ENCODE measurements at places on chromosomes 4 and X. TPM values are rescaled to one million over a fixed set of nuclear protein-coding genes. Genes with fewer than 3 reads are reported as not detected.

Gene ADGRL3
- total RNA-seq, result not detected

Gene CENPVL1
- total RNA-seq, result not detected

Gene HSPA4L
- 0.27 TPM for total RNA-seq

Gene DOK7
- total RNA-seq, result not detected

Gene ATP2B3
- total RNA-seq, result not detected

Gene SLITRK4
- not detected for total RNA-seq

Gene SPARCL1
- total RNA-seq, result not detected

Gene GLUD2
- total RNA-seq, result 0.32 TPM

DNA sequence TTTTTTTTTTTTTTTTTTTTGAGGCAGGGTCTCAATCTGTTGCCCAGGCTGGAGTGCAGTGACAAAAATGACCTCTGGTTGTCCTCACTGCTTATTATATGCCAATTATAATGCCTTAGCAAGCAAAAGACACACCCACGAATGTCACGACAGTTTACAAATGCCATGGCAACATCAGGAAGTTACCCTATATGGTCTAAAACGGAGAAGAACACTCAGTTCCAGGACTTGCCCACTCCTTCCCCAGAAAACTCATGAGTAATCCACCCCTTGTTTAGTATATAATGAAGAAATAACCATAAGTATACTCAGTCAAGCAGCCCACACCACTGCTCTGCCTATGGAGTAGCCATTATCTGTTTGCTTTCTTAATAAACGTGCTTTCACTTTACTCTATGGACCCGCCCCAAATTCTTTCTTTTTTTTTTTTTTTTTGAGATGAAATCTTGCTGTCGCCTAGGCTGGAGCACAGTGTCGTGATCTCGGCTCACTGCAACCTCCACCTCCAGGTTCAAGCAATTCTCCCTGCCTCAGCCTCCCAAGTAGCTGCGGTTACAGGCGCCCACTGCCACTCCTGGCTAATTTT is 106.2 kb downstream of the SMIM20 start:
- no peak overlapping the region for H3K27ac ChIP-seq
- H3K4me3 ChIP-seq, result no peak overlapping the region
- H3K4me1 ChIP-seq, result no peaks in the 10 kb centered on the region

- no peaks in the 10 kb centered on the region for H3K4me1 ChIP-seq
- H3K36me3 ChIP-seq, result no peaks in the 10 kb centered on the region
- H3K27me3 ChIP-seq, result no peaks in the 10 kb centered on the region
- H3K27ac ChIP-seq, result no peak overlapping the region
Observed at GRCh38 chrX:11499076-11500044, 166.4 kb downstream of the ARHGAP6 start.

- DNase-seq, result no peak
- H3K4me1 ChIP-seq, result no peaks in the 10 kb centered on the region
- no peak overlapping the region for H3K4me3 ChIP-seq
Observed at GRCh38 chr4:25592736-25593135, 62.9 kb upstream of the SLC34A2 start.

DNA sequence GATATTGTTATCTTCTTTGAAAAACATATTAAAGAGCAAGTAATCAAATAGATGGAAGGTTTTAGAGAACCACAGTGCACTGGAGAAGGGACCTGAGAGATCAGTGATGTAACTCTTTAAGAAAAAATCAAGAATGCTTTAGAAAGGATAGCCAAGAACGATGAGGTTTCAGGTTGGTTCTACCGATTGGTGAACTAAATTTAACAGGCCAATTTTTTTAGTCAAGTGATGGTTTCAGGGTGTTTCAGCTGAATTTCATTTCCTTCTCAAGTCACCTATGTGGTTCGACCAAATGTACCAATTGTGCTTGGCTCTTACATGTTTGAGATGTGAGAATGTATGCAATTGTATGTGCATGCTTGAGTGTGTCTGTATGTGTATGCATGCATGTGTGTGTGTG is 26.5 kb downstream of the HS3ST1 start:
- no peaks in the 10 kb centered on the region for H3K4me1 ChIP-seq
- no peaks in the 10 kb centered on the region for H3K36me3 ChIP-seq
- H3K4me3 ChIP-seq, result no peak overlapping the region
- no peak for DNase-seq
- H3K27ac ChIP-seq, result no peak overlapping the region

- no peak overlapping the region for H3K4me3 ChIP-seq
- H3K36me3 ChIP-seq, result no peaks in the 10 kb centered on the region
- no peaks in the 10 kb centered on the region for H3K4me1 ChIP-seq
- peaks cover 4% of the 10 kb centered on the region for H3K27me3 ChIP-seq
- peak; percentile 19 for DNase-seq
- H3K27ac ChIP-seq, result no peak overlapping the region
Observed at GRCh38 chr4:157978680-157979361, 194.0 kb downstream of the GASK1B start.

GRCh38 chr4:8200302-8200975 is 1.3 kb downstream of the SH3TC1 start:
- H3K27me3 ChIP-seq, result no peaks in the 10 kb centered on the region
- H3K36me3 ChIP-seq, result no peaks in the 10 kb centered on the region
- H3K4me3 ChIP-seq, result peak overlapping the region; percentile 77
- peak; percentile 26 for DNase-seq
- H3K4me1 ChIP-seq, result peaks cover 39% of the 10 kb centered on the region

GRCh38 chr4:97317201-97317600 is 826.1 kb downstream of the STPG2 start:
- no peak overlapping the region for H3K4me3 ChIP-seq
- no peaks in the 10 kb centered on the region for H3K27me3 ChIP-seq
- DNase-seq, result no peak
- H3K36me3 ChIP-seq, result no peaks in the 10 kb centered on the region
- no peak overlapping the region for H3K27ac ChIP-seq

DNA sequence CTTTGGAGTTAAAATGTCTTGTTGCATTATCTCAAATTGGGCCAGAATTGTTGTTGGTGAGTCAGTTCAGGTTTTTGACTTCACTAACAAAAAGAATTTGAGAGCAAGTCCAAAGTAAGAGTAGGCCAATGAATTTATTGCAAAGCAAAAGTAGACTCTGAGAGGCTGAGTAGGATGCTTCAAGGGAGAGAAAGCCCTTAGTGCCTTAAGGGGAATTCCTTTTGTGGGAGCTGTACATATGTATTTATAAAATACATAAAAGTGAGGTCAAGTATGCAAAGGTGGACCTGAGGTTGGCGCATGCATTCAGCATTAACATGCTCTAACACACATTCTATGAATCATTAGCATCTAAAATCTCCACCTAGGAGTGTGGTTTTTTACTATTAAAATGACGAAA is 565.4 kb downstream of the GRXCR1 start:
- H3K4me3 ChIP-seq, result no peak overlapping the region
- H3K27ac ChIP-seq, result no peak overlapping the region
- DNase-seq, result no peak
- no peaks in the 10 kb centered on the region for H3K36me3 ChIP-seq

- no peak for DNase-seq
- H3K27ac ChIP-seq, result no peak overlapping the region
- H3K4me1 ChIP-seq, result no peaks in the 10 kb centered on the region
- H3K27me3 ChIP-seq, result peaks cover under 1% of the 10 kb centered on the region
Observed at GRCh38 chr4:149203256-149204001, 612.2 kb downstream of the IQCM start.

DNA sequence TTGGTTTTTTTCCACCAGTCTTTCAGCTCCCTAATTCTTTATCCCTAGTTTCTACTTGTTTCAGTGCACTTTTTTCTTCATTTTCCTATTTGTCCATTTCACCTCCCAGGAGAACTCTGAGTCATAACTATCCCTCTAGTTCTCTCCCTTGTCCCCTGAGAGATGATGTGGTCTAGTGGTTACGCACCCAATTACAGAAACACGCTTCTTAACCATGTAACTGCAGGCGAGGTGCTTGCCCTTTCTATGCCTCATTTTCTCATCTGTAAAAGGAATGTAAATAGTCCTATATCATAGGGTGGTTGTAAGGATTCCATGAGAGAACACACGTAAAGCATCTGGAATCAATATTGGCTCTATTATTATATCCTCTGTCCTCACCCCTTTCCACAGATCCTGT is 8.8 kb upstream of the GRPR start:
- H3K4me3 ChIP-seq, result no peak overlapping the region
- H3K4me1 ChIP-seq, result peaks cover 7% of the 10 kb centered on the region
- DNase-seq, result no peak
- H3K27me3 ChIP-seq, result no peaks in the 10 kb centered on the region
- H3K36me3 ChIP-seq, result no peaks in the 10 kb centered on the region

- H3K4me3 ChIP-seq, result no peak overlapping the region
- H3K27ac ChIP-seq, result no peak overlapping the region
- peaks cover 3% of the 10 kb centered on the region for H3K4me1 ChIP-seq
- no peak for DNase-seq
- no peaks in the 10 kb centered on the region for H3K36me3 ChIP-seq
Observed at GRCh38 chr4:155632310-155632840, 34.3 kb upstream of the GUCY1A1 start.

- H3K4me1 ChIP-seq, result no peaks in the 10 kb centered on the region
- no peak overlapping the region for H3K4me3 ChIP-seq
- H3K36me3 ChIP-seq, result no peaks in the 10 kb centered on the region
- no peak overlapping the region for H3K27ac ChIP-seq
Observed at GRCh38 chr4:1508161-1509160, 102.2 kb upstream of the NKX1-1 start.

- H3K36me3 ChIP-seq, result peaks cover 6% of the 10 kb centered on the region
- peak overlapping the region; percentile 42 for H3K4me3 ChIP-seq
- H3K4me1 ChIP-seq, result peaks cover 85% of the 10 kb centered on the region
- H3K27ac ChIP-seq, result peak overlapping the region; percentile 89
- no peaks in the 10 kb centered on the region for H3K27me3 ChIP-seq
- DNase-seq, result no peak
Observed at GRCh38 chrX:13090027-13090338, 45.6 kb upstream of the FAM9C start.

- no peak for DNase-seq
- no peaks in the 10 kb centered on the region for H3K4me1 ChIP-seq
- no peak overlapping the region for H3K27ac ChIP-seq
- no peak overlapping the region for H3K4me3 ChIP-seq
Observed at GRCh38 chr4:114780205-114780604, 181.6 kb downstream of the UGT8 start.

DNA sequence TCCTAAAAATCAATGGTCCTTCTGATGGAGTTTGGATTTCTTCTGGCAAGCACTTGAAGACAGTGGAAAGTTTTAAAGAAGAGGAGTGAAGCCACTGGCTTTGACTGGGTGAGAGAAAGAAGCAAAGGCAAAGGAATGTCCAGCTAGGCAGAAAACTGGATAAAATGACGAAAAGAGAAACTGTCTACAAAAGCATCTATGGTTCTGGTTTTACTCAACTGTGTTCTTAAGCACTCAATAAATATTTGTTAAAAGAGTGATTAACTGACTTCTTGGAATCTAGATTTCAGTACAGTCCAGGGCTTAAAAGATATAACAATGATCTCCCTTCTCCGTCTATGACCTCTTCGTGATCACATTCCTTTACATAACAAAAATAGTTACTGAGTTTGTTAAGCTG is 52.4 kb downstream of the PACRGL start:
- H3K27me3 ChIP-seq, result no peaks in the 10 kb centered on the region
- DNase-seq, result no peak
- H3K27ac ChIP-seq, result no peak overlapping the region
- H3K4me1 ChIP-seq, result no peaks in the 10 kb centered on the region
- H3K4me3 ChIP-seq, result no peak overlapping the region

DNA sequence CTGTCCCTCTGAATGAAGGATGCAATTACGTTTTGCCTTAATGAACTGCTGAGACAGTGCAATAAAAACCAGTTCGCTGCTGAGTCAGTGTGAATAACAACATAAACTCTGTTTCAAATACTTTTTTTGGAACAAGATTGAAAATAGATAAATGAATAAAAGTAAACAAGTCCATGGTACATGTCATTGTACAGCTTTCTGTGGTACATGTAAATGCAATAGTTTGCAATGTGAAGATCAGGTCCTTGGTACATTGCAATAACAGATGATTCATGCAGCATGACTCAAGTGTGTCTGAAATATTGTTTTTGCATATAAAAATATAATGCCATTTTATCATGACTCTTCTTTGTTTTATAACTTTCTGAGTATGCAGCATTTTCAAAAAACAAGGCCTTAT is 193.4 kb upstream of the PACRGL start:
- no peaks in the 10 kb centered on the region for H3K36me3 ChIP-seq
- no peak overlapping the region for H3K4me3 ChIP-seq
- H3K27me3 ChIP-seq, result no peaks in the 10 kb centered on the region
- H3K4me1 ChIP-seq, result no peaks in the 10 kb centered on the region
- H3K27ac ChIP-seq, result no peak overlapping the region

DNA sequence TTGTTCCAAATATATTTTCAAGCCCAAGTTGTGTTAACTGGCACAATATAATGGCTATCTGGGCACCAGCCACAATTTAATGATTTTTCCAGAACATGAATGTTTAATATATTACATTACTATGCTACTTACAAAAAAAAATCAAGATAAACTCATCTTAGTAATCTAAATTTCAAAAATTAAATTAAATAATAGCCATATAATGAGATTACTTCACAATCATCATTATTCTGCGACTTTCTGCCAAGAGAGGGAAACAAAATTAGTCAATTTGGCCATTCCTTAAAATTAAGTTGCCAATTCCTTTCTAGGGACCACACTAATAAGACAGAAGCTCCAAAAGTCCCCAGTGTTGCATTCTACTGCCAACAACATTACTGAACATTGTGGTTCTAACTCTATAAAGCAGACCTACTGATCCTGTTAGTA is 7.5 kb downstream of the NEK1 start:
- peaks cover 21% of the 10 kb centered on the region for H3K36me3 ChIP-seq
- H3K27ac ChIP-seq, result peak overlapping the region; percentile 25
- DNase-seq, result no peak
- no peaks in the 10 kb centered on the region for H3K27me3 ChIP-seq
- H3K4me3 ChIP-seq, result no peak overlapping the region
- H3K4me1 ChIP-seq, result peaks cover 39% of the 10 kb centered on the region

GRCh38 chrX:43880425-43880824 is 1.8 kb downstream of the MAOB start:
- no peaks in the 10 kb centered on the region for H3K4me1 ChIP-seq
- H3K4me3 ChIP-seq, result no peak overlapping the region
- no peak for DNase-seq
- no peak overlapping the region for H3K27ac ChIP-seq
- peaks cover 9% of the 10 kb centered on the region for H3K27me3 ChIP-seq

DNA sequence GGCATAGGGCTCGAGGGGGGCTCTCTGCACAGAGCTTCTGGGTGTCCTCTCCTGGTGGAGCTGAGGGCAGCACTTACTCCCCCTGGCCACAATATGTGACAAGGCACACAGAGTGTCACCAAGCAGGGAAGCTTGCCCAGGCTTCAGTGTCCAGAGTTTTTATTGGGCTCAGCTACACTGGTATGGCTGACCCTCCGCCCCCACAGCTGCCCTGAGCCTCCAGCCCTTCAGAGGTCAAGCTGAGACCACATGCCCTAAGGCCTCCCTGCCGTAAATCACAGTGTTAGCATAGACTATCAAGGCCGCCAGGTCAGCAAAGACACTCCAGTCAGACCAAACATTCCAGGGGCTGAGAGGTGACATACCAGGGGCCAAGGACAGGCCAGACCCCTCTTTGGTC is 59.0 kb downstream of the EVC start:
- no peaks in the 10 kb centered on the region for H3K36me3 ChIP-seq
- H3K27ac ChIP-seq, result no peak overlapping the region
- no peak for DNase-seq

- peaks cover 5% of the 10 kb centered on the region for H3K4me1 ChIP-seq
- no peaks in the 10 kb centered on the region for H3K27me3 ChIP-seq
- H3K27ac ChIP-seq, result no peak overlapping the region
- DNase-seq, result no peak
- no peak overlapping the region for H3K4me3 ChIP-seq
Observed at GRCh38 chr4:184805462-184806228, 20.1 kb downstream of the ACSL1 start.
